ENCODE measurements at places on chromosomes 4 and X. TPM values are rescaled to one million over a fixed set of nuclear protein-coding genes. Genes with fewer than 3 reads are reported as not detected.

The CT45A3 gene
- not detected for total RNA-seq

The SPATA4 gene
- 1.3 TPM for total RNA-seq

The CLNK gene
- total RNA-seq, result not detected

The NMU gene
- total RNA-seq, result not detected

The NALF2 gene
- total RNA-seq, result 2.8 TPM

The TRAM1L1 gene
- total RNA-seq, result 5.8 TPM

The SEPTIN6 gene
- total RNA-seq, result 14.6 TPM

The HGFAC gene
- total RNA-seq, result 0.54 TPM

The SPATA18 gene
- 2.1 TPM for total RNA-seq

The TCEAL7 gene
- total RNA-seq, result 2.3 TPM

The RIBC1 gene
- 1.4 TPM for total RNA-seq

The LSM6 gene
- total RNA-seq, result 25.1 TPM

The DNAAF6 gene
- total RNA-seq, result not detected

The GLRA3 gene
- not detected for total RNA-seq

The KCTD8 gene
- 16.6 TPM for total RNA-seq

The HS6ST2 gene
- not detected for total RNA-seq

The SPANXN4 gene
- not detected for total RNA-seq
